Activated CD8-positive, alpha-beta memory T cell treated with anti-CD3 and anti-CD28 coated beads, Interleukin-2, amount 10 ng/mL, durations not matched to agents 7 days and 5 days (primary cell): ENCODE measurements at places on chromosomes 7 and 10.
A peak's percentile ranks its signal among the peaks of the same experiment; 100 is the strongest.

DNA sequence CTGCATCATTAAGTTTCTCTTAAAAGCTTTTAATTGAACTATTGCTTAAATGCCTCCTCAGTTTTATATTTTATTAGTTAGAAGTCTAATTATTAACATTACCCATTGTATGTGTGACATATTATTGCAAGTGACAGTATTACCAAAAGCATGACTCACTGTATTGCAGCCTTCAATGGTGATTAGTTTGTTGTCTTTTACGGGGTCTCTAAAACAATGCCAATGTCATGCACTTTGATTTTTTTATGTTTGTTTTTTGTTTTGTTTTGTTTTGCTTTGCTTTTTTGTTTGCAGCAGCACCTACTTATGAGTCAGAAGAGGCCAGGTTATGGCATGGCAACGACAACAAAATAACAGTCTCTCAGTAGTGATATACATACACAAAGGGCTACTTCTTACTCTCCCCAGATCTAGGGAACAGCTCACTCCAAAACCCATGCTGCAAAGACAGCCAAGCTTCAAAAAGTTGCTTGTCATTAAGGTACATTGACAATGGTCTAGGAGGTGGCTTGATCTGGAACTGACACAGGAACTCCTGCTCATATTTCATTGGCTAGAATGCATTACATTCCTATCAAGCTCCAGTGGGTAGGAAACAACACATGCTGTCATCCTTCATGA is 293.7 kb upstream of the POM121L12 start:
- no peak for DNase-seq

GRCh38 chr7:15464667-15465121 is 97.1 kb downstream of the AGMO start:
- DNase-seq = no peak

DNA sequence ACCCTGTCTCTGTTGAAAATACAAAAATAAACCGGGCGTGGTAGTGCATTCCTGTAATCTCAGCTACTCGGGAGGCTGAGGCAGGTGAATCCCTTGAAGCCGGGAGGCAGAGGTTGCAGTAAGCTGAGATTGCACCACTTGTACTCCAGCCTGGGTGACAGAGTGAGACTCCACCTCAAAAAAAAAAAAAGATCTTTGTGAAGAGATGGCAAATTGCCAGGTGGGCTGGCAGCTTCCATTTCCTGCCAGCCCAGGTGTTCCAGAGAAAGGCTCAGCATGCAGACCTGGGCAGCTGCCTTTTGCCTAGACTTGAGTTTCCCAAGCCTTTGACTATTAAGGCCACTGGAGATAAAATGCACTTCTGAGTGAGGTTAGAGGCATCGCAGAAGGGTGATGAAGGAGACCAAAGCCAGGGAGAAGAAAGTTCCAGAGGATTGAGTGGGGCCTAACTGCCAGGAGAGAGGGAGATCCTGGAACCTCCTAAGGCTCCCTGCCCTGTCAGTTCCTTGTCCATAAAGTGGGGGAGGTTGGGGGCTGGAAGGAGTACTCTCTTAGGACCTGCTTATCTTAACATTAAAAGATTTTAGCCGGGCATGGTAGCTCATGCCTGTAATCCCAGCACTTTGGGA is 10.0 kb upstream of the DDIT4 start:
- no peak for DNase-seq

DNA sequence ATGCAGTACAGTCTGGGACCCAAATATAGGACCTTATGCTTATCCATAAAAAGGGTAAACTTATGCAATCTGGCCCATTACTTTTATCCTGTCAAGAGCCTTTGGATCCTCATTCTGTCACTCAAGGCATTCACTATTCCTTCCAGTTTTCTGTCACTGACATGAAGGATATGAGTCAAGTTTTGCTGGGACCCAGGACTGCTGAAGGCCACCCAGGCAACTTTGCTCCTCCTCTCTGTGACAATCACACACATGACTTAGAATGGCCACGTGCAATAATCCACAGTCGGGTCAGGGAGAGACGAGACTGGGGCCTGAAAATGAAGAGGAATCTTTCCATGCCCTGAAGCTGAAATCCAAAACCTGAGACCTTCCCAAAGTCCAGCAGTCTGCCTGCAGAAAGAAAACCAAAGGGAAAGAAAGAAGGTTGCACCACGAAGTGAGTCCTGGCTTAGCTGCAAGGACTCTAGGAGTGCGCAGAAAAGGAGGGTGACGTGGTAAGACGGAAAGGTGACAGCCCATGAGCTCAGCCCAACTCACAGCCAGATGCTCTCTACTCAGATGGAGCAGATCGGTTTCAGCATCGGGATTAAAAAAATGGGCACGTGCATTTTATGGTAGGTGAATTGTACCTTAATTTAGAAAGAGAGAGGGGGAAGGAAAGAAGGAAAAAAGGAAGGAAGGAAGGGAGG is 67.2 kb downstream of the VOPP1 start:
- DNase-seq = no peak

DNA sequence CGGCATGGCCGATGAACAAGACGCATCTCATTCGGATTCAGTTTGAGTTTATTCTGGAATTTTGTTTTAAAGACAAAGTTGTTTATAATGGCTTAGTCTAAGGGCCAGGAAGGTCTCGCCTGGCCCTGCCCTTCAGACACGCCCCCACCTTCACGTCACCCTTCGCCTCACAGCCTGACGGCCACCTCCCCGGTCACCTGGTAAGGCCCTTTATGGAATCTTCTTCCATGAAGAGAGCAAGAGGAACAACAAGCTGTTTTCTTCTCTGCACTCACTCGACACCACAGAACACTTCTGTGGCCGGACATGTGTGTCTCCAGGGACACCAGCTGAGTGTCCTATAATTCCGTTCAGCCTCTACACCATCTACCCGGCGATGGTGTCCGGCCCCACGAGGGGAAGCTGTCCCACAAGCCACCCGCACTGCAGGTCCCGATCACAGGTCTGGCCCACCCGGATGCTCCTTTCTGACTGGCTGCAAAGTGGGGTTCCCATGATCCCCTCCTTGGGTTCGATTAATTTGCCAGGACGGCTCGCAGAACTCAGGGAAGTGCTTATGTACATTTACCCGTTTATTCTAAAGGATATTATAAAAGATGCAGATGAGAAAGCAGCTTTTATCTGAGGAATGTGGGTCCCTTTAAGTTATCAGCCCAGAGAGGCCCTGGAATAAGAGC is 17.4 kb upstream of the KNDC1 start:
- peak; percentile 37 for DNase-seq

- no peak for DNase-seq
Observed at GRCh38 chr7:69245646-69246045, 352.6 kb upstream of the AUTS2 start.

GRCh38 chr10:110401401-110402076 is 96.2 kb upstream of the DUSP5 start:
- DNase-seq = no peak

DNA sequence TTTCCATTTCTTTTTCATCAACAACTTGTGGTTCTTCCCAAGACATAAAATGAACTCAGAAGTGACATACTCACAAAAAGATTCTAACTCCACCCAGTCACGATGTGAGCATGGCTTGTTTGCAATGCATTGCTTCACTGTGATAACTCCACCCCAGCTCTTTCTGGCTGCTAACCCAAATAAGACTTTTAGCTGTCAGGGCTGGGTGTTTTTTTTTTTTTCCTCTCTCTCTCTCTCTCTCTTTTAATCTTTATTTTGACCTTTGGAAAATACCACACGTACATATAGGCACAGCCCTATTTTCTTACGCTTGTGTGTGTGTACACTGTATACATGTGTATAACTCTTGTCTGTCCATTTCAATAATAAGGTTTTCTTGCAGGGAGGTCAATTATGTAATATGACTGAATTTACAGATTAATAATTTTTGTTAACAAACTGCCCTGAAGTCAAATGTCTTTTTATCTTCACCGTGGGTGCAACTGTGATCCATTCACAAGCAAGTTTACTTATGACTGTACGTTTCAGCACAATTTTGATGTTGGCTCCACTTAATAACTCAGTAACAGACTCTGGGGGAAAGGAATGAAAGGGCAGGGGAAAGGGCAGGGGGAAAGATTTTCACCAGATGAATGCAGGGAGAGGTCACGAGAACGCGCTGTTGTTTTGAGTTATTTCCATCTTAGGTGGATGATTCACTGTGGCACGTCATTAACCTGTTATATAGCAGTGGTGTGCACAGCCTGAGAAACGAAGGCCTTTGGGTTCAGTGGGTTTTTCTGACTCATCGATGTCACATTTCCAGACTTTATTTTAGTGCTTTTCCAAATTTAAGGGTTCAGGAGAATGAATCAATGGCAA is 49.1 kb downstream of the APBB1IP start:
- DNase-seq = peak; percentile 84

- no peak for DNase-seq
Observed at GRCh38 chr10:19572056-19572455, 244.2 kb upstream of the PLXDC2 start.

- DNase-seq = no peak
Observed at GRCh38 chr10:22710139-22710745, 4.1 kb downstream of the PIP4K2A start.

DNA sequence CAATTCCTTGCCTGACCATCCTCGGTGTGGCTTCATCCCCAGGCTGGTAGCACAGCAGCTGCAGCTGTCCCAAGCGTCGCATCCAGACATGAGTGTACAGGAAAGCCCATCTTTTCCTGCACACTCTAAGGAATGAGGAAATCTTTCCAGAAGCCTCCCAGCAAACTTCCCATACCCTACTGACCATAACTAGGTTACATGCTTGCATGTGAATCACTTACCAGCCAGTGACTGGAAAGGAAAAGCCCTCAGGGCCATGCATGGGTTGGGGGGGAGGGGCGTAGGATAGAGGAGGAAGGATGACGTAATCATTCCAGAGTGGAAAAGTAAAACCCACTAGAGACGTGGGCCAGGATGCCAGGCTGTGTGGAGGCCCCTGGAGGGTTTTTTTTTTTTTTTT is 18.9 kb upstream of the ZNF212 start:
- no peak for DNase-seq

GRCh38 chr7:116461500-116461899 is 38.0 kb upstream of the CAV2 start:
- no peak for DNase-seq

DNA sequence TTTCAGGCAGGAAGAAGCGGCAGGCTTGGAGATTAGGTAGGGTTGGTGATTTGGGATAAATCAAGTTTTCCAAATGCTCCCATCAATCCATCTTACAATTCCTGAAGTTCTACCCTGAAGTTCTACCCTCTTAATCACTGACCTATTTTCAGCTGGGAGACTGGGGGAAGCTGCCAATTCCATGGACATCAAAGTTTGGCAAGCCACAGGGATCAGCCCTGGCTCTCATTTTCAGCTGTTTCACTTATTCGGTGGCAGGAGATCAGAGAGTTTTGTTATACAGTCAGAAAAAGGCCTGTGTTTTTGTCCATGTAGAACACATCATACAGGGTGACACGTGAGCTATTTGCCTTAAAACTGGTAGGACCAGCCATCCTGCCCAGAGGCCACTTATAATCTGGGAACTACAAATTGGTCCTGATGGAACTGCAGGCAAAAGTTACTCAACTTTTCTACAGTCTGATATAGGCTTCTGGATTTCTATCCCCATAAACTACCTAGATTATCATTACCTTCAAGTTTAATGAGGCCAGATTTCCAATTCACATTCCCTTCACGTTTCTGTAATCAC is 112.9 kb upstream of the ZNF746 start:
- no peak for DNase-seq

DNA sequence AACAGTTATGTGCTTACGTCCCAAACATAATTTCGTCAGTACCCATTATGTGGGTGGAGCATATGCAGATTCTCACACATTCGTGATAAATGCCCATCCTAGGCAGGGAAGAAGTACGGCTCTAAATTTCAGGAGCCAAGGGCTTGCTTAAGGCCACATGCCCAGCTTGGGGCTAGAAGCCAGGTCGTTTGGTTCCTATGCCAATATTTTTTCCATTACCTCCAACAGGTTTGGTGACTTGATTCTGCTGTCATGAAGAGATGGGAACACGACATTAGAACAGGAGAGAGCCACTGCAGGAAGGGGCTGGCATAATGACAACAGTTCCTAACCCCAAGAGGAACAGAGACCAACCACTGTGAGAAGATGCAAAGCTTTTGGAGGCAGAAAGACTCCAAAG is 85.1 kb downstream of the HIPK2 start:
- DNase-seq = no peak
